ENCODE measurements at places on chromosomes 4 and X. TPM values are rescaled to one million over a fixed set of nuclear protein-coding genes. Genes with fewer than 3 reads are reported as not detected.

Gene KIAA1210
- total RNA-seq = 0.40 TPM

Gene ARMCX2
- 63.9 TPM for total RNA-seq

Gene KLF3
- total RNA-seq = 81.1 TPM

Gene IGSF1
- 16.7 TPM for total RNA-seq

Gene STS
- 6.5 TPM for total RNA-seq

Gene FDCSP
- total RNA-seq = not detected

Gene CPZ
- total RNA-seq = 34.8 TPM

Gene GCNA
- 0.68 TPM for total RNA-seq

Gene MAOB
- total RNA-seq = 47.0 TPM

Gene CTSO
- 25.6 TPM for total RNA-seq

Gene SLC10A4
- 0.23 TPM for total RNA-seq

Gene GRIA3
- total RNA-seq = 2.9 TPM

Gene ZAR1
- total RNA-seq = not detected

Gene PAGE5
- total RNA-seq = not detected

Gene CXCL1
- total RNA-seq = 8.3 TPM

Gene P2RY8
- not detected for total RNA-seq

Gene POU4F2
- total RNA-seq = 0.33 TPM

Gene AMER1
- 6.3 TPM for total RNA-seq

Gene ASMT
- total RNA-seq = not detected

Gene DCLK2
- total RNA-seq = 2.8 TPM

Gene EGFL6
- 115 TPM for total RNA-seq

Gene UGT2A1
- total RNA-seq = 0.12 TPM

Gene SGMS2
- 68.9 TPM for total RNA-seq

Gene GIMD1
- not detected for total RNA-seq

Gene SCFD2
- 15.7 TPM for total RNA-seq

Gene CCKAR
- total RNA-seq = 0.77 TPM

Gene DRD5
- not detected for total RNA-seq

Gene PPARGC1A
- total RNA-seq = 18.7 TPM

Gene ASMTL
- 15.1 TPM for total RNA-seq

Gene ARHGAP24
- 29.6 TPM for total RNA-seq

Gene CXCL8
- 32.5 TPM for total RNA-seq

Gene PAGE2
- not detected for total RNA-seq

Gene C4orf54
- not detected for total RNA-seq

Gene TGIF2LX
- not detected for total RNA-seq

Gene AFAP1
- 12.6 TPM for total RNA-seq

Gene S100P
- total RNA-seq = 9.2 TPM

Gene KIAA0232
- total RNA-seq = 38.4 TPM

Gene PCDH11X
- 5.5 TPM for total RNA-seq

Gene ARHGEF6
- total RNA-seq = 2.2 TPM

Gene NPY5R
- 0.30 TPM for total RNA-seq

Gene CXorf49
- total RNA-seq = not detected

Gene TXK
- 1.5 TPM for total RNA-seq

Gene DRP2
- 0.40 TPM for total RNA-seq

Gene SH3RF1
- total RNA-seq = 13.9 TPM

Gene RP2
- 23.2 TPM for total RNA-seq

Gene CSAG2
- not detected for total RNA-seq

Gene GLRA3
- 0.08 TPM for total RNA-seq

Gene LNX1
- 16.7 TPM for total RNA-seq

Measured in hepatocyte (in vitro differentiated cells).